ENCODE measurements at places on chromosomes 5 and 9.

- DNase-seq, result no peak
These were observed 1.3 kb downstream of the ARSB start for GRCh38 chr5:78983601-78984438.

- no peak for DNase-seq
These were observed 91.6 kb upstream of the NR3C1 start for GRCh38 chr5:143495110-143495509.

DNA sequence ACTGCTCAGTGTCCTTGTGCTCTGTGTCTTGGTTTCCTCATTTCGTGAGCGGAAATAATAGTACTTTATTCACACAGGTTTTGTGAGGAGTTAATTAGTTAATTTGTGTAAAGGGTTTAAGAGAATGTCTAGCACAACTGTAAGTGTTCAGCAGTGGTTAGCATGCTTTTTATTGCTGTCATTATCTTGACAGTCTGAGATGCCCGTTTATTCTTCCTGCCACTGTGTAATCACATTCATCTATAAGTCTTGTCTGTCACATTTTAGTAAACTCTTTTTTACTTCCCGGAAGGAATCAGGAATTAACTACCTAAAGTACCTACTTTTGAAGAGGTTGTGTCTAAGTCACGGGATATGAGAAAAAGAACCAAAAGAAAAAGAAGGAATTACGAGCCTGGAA lies 38.0 kb downstream of the IQGAP2 start:
- no peak for DNase-seq

DNA sequence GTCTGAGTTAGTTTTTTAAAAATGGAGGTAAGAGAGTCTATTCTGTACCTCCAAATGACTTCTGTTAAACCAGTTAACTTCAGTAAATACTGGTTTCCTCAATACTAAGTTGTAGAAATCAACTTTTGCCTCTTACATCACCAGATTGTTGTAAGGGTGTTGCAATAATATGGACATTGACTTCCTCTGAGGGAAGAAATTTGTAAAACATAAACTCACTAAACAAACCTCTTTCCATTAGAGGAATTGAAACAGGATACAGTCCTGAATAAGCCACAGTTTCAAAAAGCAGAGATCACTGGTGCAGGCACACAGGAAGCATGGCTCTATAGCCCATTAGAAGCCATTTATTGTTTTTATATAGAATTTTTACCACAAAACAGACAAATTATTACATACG lies 32.7 kb upstream of the SLCO6A1 start:
- no peak for DNase-seq

DNA sequence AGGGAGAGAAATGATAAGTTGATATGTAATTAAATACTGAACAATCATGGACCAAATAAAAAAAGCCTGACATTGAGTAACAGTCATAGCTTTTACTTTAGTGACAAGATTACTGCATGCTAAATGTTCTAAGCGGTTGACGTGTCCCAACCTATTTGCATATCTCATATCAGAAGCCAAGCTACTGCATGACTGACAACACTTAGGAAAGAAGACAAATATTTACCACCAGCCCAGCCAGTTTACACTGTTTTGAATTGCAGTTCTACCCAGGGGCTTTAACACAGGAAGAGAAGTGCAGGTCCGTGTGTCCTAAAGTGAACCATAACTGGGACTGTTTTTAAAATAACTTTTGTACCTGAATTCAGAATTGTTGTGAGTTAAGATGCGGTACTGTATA lies 219.9 kb downstream of the PRDM9 start:
- DNase-seq, result no peak

DNA sequence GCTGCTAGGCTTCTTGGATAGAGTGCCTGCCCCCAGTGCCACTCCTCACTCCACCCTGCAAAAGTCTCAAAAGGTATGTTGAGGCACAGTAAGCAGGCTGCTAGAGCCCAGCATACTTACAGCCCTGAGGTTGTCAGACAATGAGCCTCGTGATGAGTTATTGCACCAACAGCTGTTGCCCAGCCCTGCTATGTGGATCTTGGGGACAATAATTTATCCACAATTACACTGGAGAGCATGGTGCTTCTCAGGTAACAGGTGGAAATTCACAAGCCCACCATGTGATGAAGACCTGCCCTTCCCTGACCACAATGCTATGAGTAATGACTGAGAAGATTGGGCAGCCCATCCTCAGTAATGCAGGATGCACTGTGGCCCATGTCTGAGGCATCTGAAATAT lies 36.5 kb downstream of the KCNIP1 start:
- no peak for DNase-seq

GRCh38 chr9:2765250-2765880 lies 48.1 kb downstream of the KCNV2 start:
- no peak for DNase-seq

- DNase-seq, result no peak
These were observed 19.4 kb downstream of the ENHO start for GRCh38 chr9:34503406-34503805.

GRCh38 chr5:131814990-131815389 lies 18.2 kb upstream of the FNIP1 start:
- no peak for DNase-seq

GRCh38 chr5:168752416-168753190 lies 173.4 kb upstream of the PANK3 start:
- no peak for DNase-seq

- no peak for DNase-seq
These were observed 13.3 kb downstream of the SLC25A46 start for GRCh38 chr5:110751902-110752762.

DNA sequence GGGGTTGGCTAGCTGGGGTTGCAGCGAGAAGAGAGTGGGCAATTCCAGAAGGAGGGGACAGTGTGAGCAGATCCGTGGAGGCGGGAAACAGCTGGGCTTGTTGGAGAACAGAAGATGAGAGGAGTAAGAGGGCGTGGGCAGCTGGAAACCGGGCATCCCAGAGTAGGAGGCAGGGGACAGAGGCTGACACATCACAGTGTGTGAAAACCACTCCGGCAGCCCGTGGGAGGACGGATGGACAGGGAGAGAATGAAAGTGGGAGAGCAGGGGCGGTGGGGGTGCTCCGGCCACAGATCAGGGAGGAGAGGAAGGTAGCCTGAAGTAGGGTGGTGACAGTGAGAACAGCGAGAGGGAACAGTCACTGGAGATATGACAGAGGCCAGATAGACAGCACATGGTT lies 8.3 kb upstream of the PSMB7 start:
- no peak for DNase-seq

- DNase-seq, result no peak
These were observed 76.1 kb downstream of the KIF4B start for GRCh38 chr5:155089643-155090042.

DNA sequence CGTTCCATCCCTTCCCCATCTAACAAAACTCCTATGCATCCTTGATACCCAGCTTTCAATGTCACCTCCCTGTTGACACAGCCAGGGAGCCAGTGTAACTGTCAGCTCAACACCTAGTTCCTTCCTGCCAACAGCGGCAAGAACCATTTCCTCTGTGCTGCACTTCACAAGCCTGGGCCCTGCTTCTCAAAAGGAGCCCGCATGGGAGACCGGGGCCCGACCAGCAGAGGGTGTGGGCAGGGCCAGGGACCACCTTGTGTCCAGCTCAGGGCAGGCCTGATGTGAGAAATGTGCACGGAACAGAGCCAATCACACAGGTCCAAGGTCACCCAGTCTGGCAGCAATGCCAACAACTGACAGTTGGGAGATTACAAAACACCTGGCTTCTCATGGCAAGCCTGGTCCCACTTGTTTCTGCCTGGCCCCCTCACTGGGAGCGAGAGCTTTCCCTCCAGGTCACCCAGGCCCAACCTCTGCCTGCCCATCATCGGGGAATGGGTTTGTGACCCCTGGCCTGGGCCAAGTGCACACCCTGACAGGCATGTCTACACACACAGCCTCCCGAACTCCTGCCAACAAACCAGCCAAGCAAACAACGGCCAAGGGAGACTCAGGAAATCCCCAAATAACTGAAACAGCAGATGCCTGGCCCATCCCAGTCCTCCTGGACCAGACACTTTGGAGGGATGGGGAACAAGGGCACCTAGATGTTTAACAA lies 3.1 kb downstream of the RNF44 start:
- DNase-seq, result no peak

- no peak for DNase-seq
These were observed 58.7 kb upstream of the SAP30L start for GRCh38 chr5:154386952-154387629.

DNA sequence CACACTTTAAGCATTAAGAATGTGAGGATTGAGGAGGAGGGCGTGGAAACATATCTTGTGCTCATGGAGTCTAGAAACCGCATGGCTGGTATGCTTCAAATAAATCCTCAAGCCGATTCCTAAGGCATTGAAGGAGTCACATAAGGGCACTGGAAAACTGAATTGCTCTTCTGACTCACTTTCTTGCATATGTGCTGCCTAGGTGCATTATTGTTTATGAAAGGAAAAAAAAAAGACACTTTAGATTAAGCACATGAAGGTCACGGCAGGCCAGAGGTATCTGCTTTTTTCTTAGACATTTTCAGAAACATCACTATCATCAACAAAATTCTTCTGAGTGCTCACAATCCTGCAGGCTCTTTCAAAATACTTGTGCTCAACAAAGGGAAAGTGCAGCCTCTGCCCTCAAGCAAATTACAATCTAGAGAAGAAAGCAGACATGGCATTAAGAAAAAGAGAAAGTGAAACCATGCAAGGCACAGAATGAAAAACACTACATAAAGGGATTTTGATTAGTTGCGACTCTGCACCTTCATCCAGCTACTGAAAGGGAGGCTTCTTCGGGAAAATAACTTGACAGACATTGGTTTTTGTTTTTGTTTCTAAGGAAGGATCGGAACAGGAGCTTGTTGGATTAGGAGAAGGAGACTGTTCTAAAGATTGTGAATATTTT lies 2117.6 kb downstream of the MAT2B start:
- no peak for DNase-seq

DNA sequence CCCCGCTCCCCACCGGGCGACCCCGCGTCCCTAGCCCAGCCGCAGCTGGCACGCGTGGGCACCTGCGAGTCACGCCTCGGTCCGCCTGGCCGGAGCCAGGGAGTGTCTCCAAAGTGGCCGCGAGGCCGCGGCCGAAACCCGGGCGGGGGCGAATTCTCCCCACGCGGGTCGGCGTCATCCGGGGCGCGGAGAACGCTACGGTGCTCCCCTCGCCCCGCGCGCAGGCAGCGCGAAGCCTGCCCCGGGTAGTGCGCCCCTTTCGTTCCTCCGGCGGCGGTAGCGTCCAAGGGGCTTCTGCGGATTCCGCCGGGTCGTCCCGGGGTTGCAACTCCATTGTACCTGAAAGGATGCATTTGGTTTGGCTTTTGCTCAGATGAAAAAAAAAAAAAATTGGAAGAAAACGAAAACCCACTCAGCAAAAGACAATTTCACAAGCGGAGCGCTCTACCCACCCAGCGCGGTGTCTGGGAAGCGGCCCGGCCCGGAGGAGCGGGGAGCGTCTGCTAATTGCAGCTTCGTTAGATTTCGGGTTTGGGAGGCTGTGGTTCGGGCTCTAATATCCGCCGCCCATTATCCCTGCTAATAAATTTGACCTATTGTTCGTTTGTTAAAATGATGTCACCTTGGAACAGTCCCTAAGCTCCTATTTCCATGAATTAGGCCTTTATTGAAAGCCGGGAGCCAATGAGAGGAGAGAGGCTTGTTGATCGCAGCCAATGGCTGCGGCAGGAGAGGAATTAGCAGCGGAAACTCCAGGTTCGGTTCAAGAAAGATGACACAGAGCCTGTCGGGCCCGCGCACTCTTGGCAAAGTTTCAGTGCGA lies at the start of gene TLX3:
TLX3 (plus strand) TSS at position 796 of the 823 bp plus-strand sequence. CDS start 118 bp downstream, outside the sequence.
- DNase-seq, result no peak

GRCh38 chr5:6490246-6490645 lies 41.6 kb downstream of the UBE2QL1 start:
- no peak for DNase-seq

DNA sequence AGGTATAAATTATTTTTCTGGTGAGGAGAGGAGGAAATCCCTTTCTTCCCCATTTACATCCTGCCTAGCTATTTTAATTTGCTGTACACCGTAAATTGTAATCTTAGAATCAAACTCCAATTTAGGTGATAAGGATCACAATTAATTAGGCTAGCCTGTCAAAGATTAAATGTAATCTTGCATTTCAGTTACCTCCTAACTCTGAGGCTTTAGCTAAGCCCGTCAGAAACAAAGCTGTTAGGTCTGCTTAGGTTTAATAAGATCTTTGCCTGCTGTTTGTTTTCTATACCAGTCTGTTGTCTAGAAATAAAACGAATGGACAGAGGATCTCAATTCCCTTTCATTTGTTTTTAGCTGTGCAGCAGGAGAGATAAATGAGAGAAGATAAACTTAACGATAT lies 51.5 kb downstream of the PIK3R1 start:
- DNase-seq, result no peak

GRCh38 chr5:136193322-136193935 lies 467 bp upstream of the SMIM32 start:
- DNase-seq, result no peak

DNA sequence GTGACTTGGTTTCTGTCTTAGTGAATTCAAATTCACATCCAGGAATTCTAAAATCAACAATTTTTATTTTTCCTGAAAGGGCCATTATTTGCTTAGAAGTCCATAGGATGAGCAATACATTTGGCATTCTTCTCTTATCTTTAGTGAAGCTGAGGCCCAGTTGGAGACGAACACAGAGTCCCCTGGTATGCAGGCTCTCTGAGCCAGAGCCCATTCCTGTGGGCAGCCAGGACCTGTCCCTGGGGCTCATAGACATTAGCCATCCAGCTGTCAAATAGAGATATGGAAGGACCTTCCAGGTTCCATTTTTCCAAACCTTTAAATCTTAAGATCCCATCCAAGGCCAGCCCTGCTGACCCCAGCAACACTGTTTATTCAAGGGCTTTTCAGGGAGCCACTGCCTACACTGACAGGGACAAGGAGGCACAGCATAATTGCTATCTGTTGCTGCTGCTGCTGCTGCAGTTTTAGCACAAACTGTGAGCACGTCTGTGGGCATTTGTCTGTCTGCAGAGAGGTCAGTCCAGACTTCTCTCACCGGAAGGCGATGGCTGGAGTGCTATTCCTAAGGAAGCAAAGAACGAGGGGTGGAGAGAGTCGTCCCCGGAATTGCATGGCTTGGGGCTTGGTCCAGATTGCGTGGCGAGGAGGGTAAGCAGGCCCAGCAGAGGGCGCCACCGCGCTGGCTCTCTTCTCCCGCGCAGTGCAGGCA lies 639.0 kb downstream of the CCDC171 start:
- no peak for DNase-seq

- no peak for DNase-seq
These were observed 122.8 kb upstream of the DHFR start for GRCh38 chr5:80777347-80778287.

GRCh38 chr9:107161338-107161737 lies 121.7 kb upstream of the RAD23B start:
- DNase-seq, result no peak

- no peak for DNase-seq
These were observed 2.9 kb downstream of the UNC13B start for GRCh38 chr9:35164711-35165110.

DNA sequence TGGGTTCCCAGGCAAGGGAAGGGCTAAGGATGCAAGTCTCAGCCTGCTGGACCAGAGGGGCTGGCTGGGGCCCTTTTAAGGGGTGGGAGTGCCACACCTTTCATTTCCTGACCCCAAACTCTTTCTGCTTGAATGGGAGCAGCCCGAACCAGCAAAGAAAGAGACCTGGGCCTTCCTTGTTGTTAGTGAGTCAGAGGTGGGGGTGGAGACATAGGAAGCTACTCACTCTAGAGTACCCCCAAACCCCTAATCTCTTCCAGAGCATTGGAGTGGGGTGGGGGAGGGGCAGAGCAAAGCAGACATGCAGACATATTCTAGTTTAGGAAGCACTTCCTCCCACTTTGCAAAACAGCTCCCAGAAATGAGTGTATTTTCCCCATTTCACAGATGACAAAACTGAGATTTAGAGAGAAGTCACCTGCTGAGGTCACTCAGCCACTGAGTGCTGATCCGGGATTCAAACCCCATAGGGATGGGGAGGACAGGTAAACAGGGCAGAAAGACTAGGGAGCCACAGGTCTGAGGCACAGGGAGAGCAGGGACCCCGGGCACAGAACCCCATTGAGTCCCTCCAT lies 6.0 kb upstream of the AQP3 start:
- no peak for DNase-seq
